CD4-positive, alpha-beta memory T cell (primary cell): ENCODE measurements at places on chromosomes 2 and 18. TPM values are rescaled to one million over a fixed set of nuclear protein-coding genes. Genes with fewer than 3 reads are reported as not detected.

Gene IL36G
- total RNA-seq, result not detected

DNA sequence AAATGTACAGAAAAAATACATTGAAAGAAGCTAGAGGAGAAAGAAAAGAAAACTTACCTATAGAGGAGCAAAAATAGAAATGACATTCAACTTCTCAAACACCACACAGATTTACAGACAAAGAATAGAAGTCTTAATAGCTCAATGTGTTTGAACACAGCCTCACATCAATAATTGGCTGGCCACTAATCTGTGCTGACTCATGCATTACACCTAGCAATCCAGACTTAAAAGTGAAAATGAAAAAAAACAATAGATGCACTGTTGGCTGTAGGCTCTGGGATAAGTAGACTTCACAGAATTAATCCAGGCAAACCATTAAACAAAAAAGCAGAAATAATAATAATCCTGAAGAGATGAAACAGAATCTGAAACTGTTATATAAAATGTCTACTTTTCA lies 961.3 kb upstream of the CELF4 start:
- DNase-seq, result no peak

- no peak for DNase-seq
Observed at GRCh38 chr2:230590333-230590732, 122.3 kb upstream of the CAB39 start.

DNA sequence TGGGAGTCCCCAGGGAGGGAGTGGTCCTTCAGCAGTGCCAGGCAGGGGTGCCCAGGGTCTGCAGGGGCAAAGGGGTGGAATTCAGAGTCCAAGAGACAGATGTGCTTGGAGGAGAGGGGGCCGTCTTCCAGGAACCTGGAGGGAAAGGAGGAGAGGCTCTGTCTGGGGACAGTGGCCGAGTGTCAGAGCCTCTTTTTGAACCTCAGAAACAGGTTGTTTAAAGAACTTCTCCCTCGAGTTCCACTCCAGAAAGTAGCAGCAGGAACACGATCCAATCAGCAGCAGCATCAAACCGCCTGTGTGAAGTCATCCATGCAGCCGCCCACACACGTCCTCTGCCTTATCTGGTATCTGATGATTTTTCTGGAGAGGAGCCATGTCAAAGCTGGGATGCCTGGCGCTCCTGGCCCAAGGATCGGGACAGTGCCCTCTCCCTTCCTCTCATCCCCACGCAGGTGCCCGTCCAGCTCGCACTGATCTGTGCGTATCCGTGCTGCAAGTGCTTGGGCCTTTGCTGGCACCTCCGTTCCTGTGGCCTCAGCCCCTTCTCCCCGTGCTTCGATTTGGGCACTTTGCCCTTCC lies 205.1 kb downstream of the NDUFA10 start:
- DNase-seq, result no peak

DNA sequence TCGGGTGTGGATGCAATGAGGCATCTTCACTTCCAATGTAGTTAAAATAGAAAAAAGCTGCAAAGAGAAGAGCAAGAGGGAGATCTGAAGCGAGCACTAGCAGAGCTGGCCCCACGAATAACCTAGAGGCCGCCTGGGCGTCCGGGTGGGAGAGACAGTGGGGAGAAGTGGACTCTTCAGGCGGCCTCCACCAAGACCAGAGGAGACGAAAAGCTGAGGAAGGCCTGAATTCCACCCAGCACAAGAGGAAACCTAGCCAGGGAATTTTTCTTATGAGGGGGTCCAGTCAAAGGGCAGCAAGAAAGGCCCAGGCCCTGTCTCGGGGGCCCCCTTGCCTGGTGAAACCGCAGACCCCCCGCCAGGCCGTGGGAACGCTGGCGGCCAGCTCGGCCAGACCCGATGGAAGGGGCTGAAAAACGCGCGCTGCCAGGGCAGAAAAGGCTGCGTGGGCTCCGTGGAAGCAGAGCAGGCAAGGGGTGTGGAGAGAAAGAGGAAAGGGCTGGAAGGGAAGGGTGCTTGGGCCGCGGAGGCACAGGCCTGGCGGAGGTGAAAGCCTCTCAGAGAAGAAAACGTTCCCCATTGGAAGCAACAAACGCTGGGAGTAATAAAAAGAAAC lies 69.2 kb downstream of the KCTD1 start:
- DNase-seq, result no peak
